SIG-M5 (cell line): ENCODE measurements at places on chromosomes 13 and 19.

- DNase-seq: no peak
Observed at GRCh38 chr13:61144834-61145593, 270.6 kb downstream of the PCDH20 start.

- DNase-seq: no peak
Observed at GRCh38 chr13:24276861-24277260, 32.5 kb upstream of the C1QTNF9 start.

- DNase-seq: no peak
Observed at GRCh38 chr13:77397636-77398035, 70.7 kb upstream of the MYCBP2 start.

DNA sequence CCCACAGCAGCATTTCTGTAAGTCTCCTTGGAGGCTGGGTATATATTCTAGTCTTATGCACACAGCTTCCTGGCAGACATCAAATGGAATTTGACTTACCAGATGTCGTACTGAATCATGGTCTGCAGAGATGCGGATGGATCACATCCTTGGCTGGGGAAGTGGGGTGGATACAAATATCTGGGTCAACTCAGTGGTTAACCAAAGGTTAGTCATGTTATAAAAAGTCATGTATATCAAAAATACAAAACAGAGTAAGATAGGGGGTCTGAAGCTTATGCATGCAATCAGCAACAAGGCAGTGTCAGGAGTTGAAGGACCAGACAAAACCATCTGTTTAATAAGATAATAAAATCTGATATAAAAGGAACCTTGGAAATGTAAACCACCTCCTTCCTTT is 61.9 kb downstream of the WASF3 start:
- DNase-seq: no peak

GRCh38 chr13:109673477-109673876 is 112.9 kb downstream of the IRS2 start:
- no peak for DNase-seq

DNA sequence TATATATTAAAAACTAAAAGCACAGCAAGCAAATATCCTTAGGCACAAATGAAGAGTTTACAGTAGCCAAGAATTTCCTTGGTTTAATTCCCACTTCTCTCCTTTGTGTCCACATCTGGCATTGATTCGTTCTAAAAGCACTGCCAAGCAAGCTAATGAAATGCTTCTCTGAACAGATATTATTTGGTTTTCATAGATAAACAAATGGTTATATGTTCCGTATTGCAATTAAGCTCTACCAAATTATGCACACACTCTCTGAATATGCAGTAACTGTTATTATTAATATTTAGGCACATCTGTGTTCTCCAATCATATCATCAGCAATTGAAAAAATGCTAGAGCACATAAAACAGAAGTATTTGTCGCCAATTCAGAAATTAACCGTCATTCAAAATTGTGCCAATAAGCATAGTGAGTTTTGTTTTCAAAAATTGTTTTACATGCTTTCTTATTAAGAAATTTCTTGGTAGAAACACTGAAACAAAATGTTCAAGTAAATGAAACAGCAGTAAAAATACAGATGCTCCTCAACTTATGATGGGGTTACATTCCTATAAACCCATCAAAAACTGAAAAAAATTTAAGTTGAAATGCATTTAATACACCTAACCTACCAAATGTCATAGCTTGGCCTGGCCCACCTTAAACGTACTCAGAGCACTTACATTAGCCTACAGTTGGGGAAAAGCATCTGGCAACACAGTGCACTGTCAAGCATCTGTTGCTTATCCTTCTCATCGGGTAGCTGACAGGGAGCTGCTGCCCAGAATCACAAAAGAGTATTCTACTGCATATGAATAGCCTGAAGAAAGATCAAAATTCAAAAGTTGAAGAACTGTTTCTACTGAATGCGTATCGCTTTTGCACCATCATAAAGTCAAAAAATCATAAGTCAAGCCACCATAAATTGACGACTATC is 2134.7 kb downstream of the PCDH9 start:
- no peak for DNase-seq
